HL-60 (cell line): ENCODE measurements at places on chromosomes 4 and X.

DNA sequence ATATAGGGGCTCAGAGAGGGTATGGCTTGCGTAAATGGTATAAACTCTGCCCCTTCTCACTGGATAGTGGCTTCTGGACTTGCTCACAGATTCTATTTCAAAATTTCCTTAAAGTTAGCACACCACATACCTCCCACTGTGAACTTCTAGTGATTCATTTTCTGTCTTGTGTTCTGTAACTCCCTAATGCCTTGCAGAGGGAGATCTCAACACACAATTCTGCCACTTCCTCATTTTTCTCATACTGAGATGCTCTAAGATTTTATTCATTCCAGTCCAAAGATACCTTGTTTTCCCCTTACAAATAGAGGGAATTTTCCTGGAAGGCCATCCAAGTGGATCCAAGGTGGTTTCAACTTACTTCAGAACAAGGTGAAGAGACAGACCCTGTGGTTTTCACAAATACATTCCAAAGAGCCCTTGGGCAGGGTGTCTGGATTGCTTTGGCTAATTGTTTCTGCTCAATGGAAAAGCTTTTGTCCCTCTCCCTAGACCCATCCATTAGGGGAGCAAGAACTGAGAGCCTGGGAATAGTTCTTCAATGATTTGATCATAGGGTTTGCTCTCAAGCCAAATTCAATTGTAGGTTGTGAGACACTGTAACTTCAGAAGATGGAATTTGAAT is 52.1 kb upstream of the CAPN6 start:
- DNase-seq, result no peak

DNA sequence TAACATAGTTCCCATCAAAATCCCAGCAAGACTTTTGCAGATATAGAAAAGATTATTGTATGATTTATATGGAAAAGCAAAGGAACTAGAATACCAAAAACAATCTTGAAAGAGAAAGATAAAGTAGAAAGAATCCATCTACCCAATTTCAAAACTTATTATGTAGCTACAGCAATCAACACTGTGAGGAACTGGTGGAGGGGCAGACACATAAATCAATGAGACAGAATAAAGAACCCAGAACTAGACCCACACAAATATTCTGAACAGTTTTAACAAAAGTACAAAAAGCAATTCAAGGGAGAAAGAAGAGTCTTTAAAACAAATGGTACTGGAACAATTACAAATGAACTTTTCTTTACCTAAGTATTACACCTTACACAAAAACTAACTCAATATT is 67.0 kb downstream of the LRBA start:
- no peak for DNase-seq

GRCh38 chr4:80878218-80878617 is 152.3 kb upstream of the BMP3 start:
- DNase-seq, result no peak

DNA sequence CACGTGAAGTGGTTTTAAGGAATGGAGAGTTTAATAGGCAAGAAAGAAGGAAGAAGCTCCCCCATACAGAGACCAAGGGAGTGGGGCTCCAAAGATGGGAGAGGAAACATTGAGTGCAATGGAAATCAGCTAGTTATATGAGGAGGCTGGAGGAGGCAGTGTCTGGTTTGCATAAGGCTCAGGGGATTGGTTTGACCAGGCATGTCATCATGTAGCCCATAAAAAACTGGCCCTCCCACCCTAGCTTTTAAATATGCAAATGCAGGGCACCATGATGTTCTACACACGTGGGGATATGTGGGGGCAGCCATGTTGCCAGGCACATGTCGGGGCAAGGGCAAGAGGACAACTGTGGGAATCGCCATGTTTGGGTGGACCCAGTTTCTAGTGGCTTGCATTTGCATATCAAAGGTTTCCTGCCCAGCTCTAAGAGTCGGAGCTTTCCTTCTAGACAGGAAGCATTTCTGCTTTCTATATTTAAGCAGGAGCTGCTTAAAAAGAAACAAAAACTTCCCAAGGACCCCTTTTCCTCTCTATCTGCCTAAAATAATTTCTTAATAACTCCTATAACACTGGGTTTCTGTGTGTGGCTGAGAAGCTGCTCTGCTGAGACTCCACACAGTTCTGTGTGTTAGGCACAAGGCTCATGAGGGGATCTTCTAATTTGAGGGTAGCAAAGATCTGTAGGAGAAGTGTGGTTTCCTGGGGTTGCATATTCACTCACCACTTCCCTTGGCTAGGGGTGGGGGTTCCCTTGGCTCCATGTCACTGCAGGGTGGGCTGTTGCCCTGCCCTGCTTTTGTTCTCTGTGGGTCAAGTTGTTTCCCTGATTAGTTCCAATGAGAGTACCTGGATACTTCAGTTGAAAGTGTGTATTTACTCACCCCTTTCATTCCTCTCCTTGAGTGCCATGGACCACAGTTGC is 113.5 kb downstream of the VSIG4 start:
- peak; percentile 82 for DNase-seq

GRCh38 chr4:61320154-61320553 is 120.0 kb downstream of the ADGRL3 start:
- no peak for DNase-seq

DNA sequence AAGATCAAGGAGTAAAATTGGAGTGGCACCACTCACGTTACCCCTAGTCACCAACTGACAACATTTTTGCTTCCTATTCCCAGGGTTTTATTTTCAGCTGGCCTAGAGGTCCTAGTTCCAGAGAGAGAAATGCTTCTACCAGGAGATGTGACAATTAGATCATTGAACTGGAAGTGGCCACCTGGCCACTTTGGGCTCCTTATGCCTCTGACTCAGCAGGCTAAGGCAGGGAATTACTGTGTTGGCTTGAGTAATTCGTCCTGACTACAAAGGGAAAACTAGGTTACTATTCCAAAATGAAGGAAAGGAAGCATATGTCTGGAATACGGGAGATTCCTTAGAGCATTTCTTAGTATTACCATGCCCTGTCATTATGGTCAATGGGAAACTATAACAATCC is 831.6 kb upstream of the NDST4 start:
- no peak for DNase-seq

DNA sequence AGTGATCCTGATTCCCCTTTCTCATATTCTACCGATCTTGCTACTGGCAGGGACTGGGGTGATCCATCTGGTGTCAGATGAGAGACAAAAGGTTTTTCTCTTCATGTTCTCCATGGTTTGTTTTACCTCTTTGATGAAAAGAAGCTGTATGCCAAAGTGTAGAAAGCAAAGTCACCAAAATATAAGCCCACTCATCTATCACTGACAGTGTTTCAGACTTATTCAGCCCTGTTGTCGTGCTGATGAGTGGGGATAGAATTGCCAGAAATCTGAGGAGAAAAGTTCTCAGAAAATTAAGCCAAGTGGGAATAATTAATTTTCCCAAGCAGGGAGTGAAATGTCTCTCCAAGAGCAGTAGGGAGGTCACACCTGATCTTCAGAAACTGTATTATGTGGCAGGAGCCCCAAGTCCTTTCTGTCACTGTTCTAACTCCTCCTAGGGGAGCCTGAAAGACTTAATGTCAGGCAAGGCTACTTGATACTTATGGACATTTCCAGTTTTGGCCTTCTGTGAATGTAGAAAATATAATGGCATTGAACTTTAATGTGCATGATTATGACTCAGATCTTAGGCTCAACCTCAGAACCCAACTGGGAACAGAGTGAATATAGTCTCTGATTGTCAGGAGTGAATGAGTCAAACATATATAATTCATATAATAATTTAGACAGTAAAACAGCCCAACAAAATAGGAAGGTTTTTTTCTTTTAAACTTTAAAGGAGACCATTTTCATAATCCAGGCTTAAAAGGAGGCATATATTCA is 298.1 kb downstream of the ANKRD50 start:
- no peak for DNase-seq

DNA sequence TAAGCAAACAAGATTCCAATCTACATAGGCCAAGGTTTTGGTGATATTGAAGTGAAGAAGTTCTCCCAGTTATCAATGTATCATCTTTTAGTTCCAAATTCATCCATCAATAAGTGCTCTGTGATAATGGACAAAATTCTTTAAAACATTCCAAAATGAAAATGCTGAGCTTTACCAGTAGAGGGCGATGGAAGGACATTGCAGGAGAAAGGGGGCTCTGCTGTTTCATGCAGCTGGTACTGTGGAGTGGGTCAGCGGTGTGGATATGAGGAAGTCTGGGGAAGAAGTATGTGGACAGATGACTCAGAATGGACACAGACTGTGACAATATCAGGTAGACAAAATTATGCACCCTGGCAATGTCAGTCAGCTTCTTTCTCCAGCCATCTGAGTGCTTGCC is 46.6 kb upstream of the HS6ST2 start:
- DNase-seq, result no peak

DNA sequence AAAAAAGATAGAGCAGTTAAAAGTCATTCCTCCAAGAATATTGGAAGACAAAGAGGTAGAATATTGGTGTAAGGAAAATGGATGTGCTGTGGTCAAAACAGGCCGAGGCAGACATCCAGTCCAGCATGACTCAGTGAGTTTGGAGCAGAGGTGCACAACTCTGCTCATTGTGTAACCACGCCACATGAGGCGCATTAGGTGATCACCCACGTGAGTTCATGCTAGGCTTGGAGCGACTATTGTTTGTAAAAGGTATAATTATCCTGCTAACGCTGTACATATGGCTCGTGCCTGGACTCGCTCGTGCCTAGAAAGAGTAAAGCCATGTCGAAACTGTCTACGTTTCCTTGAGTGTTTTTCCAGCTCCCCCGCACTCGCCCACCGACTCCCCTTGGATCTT is 23.9 kb downstream of the C4orf54 start:
- DNase-seq, result no peak

DNA sequence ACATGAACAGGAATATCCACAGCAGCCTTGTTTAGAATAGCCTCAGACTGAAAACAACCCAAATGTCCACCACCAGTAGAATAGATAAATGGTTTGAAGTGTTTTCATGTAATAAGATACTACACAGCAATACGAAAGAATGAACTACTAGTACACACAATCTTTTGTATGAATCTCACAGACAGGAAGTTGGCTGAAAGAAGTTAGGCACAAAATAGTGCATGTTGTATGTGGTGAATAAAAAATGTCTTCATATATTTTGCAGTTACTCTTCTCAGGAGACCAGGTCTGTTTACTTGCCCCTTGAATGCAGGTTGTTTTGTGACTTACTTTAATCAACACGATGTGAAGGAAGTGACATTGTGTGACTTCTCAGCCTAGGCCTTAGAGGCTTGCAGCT is 75.9 kb upstream of the LEF1 start:
- no peak for DNase-seq

DNA sequence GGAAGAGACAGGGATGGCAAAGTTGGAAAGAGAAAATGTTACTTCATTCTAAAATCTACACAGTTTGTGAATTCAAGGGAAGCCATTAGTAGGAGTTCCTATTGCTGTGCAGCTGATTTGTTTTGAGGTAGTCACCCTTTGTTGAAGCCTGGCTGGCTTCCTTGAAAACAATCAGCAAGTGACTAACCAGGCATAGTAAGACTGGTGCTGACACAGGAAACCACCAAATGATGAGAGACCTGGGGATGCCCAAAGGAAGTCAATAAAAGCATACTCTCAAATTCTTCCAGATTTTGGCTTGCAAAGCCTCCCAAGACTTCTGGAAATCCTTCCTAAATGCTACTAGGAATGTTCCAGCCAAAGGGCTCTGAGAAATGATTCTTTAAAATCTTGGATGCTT is 23.9 kb upstream of the PRDM8 start:
- no peak for DNase-seq

DNA sequence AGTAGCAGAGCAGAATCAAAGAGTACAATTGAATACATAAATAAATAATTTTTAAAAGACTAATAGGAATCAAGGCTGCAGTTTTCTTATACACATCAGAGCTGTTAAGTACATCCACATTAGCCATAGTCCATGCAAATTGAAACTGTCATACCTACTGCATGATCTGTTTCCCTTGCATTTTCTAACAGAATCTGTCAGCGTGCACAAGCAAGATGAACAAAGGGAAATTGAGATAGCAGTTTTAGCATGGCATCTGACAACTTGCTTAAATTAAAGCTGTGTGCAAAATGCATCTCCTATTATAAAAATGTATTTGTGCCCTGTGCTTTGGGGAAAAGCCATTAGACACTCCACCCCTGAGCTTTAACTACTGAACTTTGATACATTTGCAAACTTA is 703.5 kb upstream of the GRID2 start:
- DNase-seq, result no peak

GRCh38 chrX:109635146-109635545 is 10.2 kb upstream of the KCNE5 start:
- DNase-seq, result peak; percentile 4

DNA sequence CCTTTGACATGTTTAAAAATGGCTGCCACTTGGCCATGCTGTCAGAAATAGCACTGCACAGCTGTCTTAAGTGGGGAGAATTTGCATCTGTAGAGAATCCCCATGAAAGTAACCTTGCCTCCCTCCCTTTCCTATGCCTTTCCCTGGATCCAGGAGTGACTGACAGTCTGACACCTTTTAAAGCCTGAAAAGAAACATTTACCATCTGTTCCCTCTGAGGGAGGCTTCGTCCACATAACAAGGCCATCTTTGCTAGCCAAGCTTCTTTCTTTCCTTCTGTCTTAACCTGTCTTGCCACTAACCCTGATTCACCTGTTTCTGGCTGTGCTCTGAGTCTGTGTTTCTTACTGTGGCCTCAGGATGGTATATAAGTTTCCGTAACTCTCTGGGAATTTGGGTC is 21.3 kb upstream of the AADAT start:
- no peak for DNase-seq

GRCh38 chr4:38905652-38906385 is 38.2 kb downstream of the FAM114A1 start:
- no peak for DNase-seq

DNA sequence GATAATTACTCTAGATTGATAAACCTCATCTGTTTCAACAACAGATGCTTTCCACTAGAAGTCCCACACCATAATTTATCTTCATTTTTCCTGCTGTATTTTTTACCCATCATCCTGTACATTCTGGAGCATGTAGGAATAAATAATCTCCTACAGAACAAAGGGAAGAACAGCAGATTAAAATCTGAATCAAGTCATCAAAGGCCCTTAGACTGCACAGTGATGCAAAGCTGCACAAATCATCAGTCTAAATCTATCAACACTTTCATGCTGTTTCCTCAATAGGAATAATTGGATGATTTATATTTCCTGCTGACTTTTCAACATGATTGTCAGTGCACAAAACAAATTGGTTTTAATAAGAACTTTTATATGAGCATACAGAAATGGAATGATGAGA is 1143.9 kb downstream of the STIM2 start:
- no peak for DNase-seq
